Activated CD8-positive, alpha-beta memory T cell treated with anti-CD3 and anti-CD28 coated beads for 4 hours (primary cell): ENCODE measurements at places on chromosomes 7 and 10.

- DNase-seq: no peak
Measured at GRCh38 chr10:79542626-79543025, 17.6 kb downstream of the SFTPA2 start.

DNA sequence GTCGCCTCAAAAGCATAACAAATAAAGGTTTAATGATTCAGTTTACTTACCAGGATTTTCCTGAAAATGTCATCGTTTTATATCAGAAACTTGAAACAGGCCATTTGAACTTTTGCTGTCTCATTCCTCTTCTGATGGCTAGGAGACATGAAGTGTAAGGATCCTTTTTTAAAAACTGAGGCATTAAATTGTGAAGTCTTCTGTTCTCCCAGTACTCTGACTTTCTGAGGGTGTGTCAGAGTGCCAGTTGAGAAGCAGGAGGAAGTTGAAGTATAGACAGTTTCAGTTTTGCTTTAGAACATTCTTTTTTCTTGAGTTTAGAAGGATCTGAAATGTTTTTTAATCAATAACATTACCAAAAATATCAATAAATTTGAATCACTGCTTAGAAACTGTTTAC, at the start of gene SAMD9L:
Gene SAMD9L, minus strand, starts transcription at position 242 of the 400 bp plus-strand sequence. CDS start 12,414 bp downstream, outside the sequence.
- no peak for DNase-seq

DNA sequence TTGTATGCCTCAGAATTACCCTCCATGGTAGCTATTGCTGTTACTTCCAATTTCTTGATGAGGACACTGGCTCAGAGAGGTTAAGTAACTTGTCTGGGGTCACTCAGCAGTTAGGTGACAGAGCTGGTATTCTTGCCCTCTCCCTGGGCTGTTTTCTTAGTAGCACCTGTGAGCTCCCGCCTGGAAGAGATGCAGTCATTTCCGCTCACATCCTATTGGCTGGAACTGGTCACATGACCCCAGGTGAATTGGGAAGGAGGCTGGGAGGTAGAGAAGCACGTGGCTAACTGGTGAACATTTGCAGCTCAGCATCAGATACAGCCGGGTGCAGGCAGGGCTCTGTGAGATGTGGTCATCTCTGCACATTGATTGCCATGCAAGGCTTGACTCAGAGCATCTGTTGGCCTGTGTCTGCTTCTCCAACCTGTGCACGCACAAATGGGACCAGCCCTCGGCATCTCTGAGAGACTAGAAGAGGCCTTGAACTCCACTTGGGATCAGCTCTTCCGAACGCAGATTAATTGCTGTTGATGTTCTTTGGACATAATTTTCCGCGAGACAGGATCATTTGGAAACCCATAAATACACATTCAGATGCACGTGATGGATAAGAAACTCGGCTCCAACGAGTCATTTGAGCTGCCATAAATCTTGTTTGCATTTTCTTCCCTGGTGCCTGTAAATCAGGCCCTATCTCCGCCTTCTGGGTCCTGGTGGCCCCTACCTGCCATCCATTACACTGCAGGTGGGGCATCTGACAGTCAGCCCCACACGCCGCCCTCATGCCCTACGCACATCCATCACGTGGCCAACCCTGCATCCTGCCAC, 42.8 kb downstream of the MYL10 start:
- DNase-seq: no peak

- no peak for DNase-seq
Measured at GRCh38 chr10:25036381-25036780, 20.0 kb downstream of the THNSL1 start.

DNA sequence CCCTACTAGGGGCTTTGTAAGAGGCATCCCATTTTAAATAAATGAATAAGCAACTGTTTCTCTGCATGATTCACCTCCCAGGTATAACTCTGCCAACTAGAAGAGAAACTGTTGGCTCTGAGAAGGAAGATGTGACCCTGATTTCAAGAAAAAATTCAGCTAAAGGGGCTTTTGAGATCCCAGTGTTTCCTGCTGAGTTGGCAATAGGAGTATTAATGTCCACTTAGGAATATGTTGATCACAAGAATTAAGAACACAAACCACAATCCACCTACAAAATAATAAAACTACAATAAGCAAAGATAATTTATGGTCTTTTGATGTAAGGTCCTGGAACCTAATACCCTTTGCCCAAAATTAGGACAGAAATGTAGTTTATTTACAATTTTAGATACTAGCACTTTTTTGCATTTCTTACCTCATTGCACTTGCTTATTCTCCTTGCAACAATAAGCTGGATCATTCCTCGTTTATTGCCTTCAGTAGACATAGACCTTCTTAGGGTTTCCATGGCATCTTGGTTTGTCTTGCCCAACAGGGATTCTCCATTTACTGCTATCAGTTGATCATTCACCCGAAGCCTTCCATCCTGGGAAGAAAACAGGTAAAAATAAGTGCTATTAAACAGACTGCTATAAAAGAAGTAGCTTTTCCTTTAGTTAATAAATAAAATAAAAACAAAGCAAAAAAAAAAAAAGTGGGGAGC, 456.2 kb downstream of the PARD3 start:
- DNase-seq: no peak

DNA sequence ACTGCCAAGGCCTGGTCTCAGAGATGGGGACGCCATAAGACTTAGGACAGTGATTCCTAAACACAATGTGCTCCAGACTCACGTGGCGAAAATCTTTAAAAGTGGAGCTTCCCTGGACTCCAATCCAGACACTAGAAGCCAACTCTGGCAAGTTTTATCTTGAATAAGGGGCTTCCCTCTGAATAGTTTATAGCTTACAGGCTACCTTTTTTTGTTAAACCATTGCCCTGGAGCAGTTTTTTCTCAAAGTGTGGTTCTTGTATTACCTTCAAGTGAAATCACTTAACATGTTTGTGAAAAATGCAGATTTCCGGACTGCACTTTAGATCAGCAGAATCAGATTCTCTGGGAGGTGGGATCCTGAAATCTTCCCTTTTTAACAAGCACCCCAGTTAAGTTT, 171.7 kb upstream of the PHF14 start:
- DNase-seq: no peak

- DNase-seq: no peak
Measured at GRCh38 chr7:114539575-114539974, 125.0 kb downstream of the FOXP2 start.

GRCh38 chr10:4984971-4985594, 18.6 kb downstream of the AKR1C2 start:
- no peak for DNase-seq

DNA sequence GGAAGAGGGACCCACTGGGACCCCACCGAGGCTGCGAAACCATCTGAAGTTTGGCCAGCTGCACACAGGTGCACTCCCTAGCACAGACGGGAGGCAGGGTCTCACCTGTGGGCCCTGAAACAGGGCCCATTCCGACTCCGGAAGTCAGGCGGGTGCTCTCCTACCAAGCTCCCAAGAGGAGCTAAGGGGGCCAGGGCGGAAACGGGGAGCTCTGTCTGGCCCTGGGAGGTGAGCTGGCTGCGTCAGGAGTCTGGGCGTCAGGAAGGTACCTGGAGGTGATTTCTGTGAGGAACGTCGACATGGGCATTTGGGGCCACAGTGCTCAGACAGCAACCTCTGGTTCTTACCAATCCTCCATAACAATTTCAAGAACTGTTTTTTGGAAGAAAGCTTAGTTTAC, 411.7 kb downstream of the TCERG1L start:
- DNase-seq: no peak

DNA sequence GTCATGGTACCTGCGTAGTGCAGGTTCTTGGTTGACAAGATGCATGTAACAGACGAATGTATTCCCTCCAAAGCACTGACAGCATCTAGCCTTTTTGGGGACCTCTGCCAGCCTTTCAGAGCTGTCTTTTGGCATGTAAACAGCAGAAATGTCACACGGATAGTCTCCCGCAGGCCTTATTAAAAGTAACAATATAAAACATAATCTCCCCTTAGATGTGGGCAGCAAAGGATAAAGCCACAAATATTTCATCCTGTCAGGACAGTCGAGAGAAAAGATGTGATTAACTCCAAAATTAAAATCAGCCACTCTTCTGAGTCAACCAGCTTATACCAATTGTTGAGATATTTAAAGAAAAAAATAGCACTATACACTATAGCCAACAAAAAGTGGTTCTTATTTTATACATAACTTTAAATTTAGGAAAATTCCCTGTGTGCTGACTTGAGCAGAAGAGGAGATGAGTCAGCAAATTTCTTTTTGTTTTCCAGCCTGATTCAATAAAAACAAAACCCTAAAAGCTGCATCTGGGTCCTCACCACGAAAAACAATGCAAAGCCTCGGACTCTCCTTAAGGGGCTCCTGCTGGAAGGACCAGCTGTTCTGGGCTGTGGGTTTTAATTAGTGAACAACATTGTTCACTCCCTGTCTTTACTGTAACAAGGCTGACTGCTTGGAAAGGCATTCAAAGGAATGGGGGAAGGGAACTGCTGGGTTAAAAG, 240.2 kb downstream of the ADAM12 start:
- DNase-seq: no peak

DNA sequence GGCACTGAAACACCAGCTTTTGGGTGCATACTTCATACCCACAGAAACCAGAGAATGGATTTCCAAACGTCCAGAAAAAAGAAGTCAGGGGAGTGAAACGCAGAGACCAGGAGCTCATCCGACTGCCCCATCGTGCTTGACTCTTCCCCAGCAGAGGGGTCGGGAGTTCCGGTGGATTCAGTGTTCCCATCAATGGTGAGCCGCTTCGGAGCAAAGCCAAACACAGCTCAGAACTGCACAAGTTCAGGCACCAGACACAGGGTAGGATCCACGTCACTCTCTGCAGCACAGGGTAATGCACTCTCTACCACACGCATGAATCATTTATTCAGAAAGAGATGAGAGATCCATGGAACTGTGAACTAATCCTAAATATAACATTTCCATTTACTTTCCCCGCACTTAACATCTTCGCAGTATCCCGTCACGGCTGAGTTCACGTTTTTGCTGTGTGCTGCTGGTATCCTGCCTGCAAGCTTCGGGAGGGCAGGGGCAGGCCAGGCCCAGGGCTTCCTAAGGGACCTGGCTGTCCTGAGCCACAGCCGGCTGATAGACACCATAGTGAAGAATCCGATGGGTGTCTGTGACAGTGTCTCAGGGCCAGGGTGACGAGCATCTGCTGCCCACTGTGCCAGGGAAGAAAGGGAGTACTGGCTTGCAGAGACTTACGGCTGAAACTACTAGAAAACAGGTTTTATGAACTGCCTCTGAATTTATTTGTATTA, 545.3 kb downstream of the PTPRN2 start:
- no peak for DNase-seq

DNA sequence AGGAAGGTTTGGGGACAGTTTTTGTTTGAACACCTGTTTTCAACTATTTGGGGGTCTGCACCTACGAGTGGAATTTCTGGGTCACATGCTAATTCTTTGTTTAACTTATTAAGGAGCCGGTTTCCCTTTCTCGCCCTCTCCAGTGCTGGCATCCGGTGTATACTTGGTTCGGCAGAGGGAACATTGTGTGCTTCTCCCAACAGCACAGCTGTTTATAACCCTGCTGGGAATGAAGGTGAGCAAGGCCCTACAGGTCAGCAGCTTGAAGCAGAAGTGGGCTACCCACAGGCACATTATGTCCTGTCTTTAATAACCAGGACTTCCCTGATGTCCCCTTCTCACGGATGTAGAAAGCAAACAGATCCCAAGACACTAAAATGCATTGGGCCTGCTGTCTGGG, 87.5 kb upstream of the PDCD4 start:
- no peak for DNase-seq

DNA sequence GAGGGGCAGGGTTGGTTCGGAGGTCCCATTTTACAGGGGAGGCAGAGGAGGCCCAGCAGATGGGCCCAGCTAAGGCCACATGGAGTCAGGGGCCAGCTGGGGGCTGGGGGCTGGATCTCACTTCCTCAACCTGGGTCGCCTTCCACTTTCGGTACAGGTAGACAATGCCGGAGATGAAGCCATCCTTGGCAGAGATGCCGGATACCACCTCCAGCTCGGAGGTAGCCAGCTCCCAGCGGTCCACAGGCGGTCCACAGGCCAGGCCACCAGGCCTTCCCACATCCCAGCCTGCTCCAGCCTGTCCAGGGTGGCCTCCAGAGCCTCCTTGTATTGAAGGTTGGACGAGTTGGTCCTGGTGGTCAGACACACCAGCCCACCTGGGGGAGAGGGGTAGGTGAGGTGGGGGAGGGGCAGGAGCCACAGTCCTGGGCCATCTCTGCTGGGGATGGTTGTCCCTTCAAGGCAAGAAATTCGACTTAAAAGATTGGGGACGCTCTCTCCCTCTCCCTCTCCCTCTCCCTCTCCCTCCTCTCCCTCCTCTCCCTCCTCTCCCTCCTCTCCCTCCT, 3.9 kb downstream of the CLDN4 start:
- DNase-seq: no peak

DNA sequence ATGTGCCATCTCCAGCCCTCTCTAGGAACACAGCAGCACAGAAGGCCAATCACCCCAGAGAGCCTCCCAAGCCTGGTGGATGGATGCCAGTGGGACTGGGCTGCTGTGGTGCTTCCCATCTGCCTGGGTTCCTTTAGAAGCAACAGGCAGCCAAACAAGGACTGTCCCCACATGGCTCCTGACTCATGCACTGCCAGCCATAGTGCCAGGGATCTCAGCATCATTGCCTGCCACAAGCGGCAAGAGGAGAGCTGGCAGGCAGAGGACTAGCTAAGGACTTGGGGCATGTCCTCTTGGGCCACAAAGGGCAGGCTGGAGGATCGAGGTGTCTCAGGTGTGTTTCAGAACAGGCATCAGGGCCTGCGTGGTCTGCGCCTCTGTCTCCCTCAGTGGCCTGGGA, 23.4 kb upstream of the FIGNL1 start:
- DNase-seq: no peak

- no peak for DNase-seq
Measured at GRCh38 chr10:69512901-69513300, 60.3 kb downstream of the NEUROG3 start.

DNA sequence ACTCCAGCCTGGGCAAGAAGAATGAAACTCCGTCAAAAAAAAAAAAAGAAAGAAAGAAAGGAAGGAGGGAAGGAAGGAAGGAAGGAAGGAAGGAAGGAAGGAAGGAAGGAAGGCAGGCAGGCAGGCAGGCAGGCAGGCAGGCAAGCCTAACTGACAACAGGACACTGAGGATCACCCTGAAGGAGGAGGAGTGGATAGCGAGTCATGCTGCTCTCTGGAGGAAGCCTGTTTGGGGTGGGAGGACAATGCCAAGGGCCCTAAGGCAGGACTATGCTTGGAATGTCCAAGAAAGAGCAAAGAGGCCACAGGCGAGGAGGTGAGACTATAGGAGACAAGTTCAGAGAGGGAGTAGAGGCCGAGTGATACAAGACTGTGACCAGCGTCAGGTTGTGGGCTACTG, 107.0 kb upstream of the PARD3 start:
- no peak for DNase-seq

DNA sequence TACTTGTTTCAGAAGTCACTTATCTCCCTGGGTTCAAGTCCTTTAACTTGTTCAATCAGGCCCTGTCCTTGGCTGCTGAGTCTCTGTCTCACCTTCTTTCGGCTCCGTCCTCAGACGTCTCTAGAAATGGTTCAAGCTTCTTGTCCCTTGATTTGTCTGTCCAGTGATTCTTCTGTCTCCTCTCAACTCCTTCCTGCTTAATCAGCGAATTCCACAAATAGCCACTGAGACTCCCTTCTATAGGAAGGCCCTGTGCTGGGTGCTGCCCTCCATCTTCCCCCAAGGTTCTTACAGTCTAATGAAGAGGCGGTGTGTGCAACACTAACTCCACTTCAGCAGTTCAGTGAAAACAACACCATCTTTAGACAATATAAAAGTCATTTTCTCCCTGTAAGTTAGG, 12.7 kb downstream of the FAM241B start:
- DNase-seq: no peak
